Nucleus accumbens (tissue), 56 donors: ENCODE measurements at places on chromosomes 12 and 14.

DNA sequence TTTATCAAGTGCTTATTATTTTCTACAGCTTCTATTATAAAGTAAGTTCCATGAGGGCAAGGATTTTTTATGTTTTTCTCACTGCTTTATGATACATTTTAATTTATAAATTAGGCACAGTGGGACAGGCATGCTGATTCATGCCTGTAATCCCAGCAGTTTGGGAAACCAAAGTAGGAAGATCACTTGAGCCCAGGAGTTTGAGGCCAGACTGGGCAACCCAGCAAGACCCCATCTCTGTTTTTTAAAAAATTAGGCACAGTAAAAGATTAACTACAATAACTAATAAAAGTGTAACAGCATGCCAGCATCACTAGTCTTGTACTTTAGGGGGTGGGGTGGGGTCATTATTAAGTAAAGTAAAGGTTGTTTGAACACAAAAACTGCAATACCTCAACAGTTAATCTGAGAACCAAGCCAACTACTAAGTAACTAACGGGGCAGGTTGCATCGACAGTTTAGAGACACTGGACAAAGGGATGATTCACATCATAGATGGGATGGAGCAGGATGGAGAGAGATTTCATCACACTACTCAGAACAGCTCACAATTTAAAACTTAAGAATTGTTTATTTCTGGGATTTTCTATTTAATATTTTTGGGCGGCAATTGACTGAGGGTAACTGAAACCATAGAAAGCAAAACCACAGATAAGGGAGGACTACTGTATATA lies 119.5 kb downstream of the PLEKHA5 start:
- no peak for DNase-seq

DNA sequence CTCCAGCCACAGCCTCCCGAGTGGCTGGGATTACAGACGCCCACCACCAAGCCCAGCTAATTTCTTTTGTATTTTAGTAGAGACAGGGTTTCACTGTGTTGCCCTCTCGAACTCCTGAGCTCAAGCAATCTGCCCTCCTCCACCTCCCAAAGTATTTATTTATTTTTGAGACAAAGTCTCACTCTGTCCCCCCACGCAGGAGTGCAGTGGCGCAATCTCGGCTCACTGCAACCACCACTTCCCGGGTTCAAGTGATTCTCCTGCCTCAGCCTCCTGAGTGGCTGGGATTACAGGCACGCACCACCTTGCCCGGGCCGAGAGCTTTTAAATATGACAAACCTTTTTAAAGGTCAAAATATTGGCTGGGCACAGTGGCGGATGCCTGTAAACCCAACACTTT lies 14.6 kb downstream of the NUMB start:
- DNase-seq, result no peak

- DNase-seq, result no peak
Measured at GRCh38 chr12:7142809-7143465, 12.8 kb downstream of the CLSTN3 start.

DNA sequence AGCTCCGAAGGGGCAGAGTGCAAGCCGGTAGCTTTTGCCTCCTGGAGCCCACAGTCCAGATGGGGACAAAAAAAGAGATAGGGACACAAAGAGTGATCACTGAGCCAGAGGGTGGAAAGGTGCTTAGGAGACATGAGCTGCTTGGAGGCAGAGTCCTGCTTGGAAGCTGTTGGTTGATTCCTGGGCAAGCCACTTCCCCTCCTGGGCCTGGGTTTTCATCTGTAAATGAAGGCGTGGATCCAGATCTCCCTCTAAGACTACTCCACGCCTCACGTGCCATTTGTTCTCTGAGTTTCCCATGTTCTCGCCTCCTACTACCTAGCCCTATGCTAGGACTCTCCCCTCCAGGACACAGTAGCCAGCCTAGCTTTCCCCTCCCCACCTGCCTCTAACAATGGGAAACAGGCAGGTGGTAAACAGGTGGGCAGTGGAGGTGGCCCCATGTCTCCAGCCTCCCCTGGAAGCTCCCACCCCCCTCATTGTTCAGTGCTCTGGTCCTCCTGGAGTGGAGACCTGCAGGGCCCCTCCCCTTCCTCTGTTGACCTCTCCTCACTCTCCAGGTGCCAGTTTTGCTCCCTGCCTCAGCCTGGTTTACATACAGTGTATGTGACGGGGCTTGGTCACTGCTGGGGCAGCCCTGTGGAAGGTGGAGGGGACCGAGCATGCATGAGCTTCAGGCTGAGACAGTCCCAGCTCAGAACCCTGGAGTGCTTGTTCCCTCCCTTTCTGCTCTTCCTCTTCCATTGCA lies 3.8 kb downstream of the SERPINA3 start:
- DNase-seq, result no peak

DNA sequence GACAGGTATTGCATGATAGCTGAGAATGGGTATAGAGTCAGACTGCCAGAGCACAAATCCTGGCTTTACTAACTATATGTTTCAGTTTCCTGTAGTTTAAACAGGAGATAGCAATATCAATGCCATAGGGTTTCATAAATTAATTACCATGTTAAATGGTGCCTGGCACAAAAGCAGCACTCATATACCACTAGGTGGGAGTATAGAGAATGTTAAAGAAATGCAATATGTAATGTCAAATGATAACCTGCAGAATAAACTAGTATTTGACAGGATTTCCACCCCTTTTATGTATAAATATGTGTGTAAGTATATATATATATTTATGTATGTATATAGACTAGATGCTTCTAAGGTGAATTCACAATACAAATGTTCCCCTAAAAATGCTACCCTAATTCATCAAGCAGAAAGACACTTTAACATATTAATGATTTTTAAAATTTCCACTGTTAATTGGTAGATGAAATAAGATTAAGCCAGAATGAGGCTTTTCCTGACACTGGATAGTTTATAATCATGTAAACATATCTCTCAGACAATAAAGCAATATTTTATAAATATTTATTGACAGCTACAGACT lies 8.6 kb downstream of the WDR89 start:
- no peak for DNase-seq

GRCh38 chr14:21734457-21735074 lies 60.9 kb upstream of the OR4E1 start:
- no peak for DNase-seq

DNA sequence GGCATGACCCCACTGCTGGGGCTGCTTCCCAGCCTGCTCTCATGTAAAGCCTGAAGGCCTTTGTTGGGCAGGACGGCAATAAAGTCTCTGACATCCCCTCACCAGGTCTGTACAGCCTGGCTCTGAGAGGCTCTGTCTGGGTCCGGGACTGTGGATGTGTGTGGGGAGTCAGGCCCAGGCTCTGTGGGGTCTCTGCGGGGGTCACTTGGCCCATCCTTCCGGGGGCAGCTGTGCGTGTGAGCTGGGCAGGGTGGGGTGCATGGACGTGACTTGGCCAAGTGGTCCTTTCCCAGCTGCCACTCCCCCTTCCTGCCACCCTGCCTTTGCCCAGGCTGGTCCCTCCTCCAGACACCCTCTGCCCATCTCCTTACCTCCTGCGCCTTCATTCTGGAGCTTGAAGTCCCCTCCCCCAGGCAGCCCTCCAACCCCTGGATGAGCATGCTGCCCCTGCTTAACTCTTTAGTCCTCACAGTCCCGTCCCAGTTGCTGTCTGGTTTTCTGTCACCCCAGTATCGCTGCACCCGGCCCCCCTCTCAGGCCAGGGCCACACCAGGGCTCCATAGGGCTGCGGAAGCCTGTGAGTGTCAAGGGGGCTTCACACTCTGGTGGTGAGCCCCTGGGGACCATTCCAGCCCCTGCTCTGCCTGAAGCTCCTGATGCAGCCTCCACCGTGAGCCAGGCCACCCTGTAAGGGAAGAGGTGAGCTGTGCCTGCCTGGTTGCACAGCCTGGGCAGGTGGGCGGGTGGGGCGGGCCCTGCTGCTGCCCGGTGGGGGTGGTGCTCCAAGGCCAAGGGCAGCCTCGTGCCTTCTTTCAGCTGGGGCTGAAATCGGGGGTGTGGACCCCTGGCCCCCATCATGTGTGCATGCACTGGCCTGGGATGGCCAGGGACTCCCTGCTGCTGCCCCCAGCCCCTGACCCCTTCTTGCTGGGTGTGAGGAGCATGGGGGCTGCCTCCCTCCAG lies 25.5 kb upstream of the KIF26A start:
- no peak for DNase-seq

- no peak for DNase-seq
Measured at GRCh38 chr12:78156751-78157150, 326.1 kb downstream of the NAV3 start.

GRCh38 chr12:113804961-113805600 lies 161.0 kb downstream of the RBM19 start:
- no peak for DNase-seq

DNA sequence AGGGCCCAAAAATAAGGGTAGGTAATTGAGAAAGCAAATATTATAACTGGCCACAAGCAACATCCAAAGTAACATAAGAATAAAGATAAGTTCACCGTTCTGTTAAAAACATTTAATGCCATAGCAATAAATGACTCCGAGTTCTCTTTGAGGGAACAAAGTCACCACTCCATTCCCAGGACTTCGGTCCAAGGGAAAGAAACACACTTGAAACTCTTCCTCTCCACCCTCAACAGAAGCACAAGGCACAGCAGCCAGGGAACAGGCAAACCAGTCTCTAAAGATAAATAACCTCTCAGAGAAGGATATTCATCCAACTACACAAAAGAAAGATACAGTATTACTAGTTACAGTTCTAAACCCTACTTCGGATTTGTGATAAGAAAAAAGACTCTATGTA lies 2.5 kb downstream of the SETD3 start:
- DNase-seq, result no peak

DNA sequence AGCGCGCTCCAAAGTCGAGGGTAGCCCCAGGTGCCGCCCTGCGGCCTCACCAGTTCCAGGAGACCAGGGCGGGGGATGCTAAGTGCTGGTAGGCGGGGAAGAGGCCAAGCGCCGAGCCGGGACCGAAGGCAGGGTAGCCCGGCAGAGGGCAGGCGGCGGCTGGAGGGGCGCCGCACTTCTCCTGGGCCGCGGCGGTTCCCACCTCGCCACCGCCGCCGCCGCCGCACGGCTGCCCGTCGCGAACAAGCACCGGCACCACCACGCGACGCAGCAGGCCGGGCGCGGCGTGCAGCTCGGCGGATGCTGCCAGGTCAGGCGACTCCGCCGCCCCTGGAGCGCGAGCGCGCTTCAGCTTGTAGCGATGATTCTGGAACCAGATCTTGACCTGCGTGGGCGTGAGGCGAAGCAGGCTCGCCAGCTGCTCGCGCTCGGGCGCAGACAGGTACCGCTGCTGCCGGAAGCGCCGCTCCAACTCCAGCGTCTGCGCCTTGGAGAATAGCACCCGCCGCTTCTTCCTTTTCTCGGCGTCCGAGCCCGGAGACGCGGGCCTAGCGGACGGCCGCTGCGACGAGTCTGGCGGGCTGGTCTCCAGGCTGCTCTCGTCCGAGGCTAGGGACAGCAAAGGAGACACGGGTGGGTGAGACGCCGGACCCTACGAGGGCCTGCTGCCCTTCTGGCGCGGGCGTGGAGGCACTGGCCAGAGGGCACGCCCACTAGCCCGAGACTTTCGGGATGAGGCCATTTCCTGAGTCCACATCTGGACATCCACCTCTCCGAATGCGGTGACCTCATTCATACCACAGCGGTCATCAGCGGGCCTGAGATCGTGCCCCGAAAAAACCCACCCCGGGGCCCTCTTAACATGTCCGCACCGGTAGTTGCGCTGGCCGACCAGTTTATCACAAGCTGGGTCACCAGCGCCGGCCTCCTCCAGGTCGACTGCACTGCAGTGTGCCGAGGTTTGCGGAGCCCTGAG lies 1.3 kb downstream of the NKX2-8 start:
- no peak for DNase-seq

DNA sequence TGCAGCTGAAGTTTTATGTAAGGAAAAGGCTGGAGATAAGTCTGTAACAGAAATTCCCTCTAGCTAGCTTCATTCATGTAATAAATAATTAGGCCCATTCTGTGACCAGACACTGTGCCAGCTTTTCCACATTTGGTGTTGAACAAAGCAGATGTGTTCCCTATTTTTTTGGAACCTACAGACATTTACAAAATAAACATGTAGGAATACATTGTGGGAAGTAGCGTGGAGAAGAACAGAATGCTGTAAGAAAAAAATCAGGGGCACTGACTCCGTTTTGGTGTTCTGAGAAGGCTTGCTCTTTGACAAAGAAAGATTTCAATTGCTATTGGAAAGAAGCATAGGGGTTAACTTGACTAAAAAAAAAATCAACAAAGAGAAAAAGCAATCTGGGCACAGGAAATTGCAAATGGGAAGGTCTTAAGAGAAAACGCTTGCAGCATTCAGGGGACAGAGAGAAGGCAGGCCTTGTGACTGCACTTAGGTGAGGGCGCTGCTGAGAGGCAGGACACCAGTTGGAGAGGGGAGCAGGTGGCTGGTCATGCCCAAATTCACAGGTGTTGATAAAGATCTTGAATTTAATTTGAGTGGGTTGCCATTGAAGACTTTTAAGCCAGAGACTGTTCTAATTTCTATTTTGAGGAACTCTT lies 4.0 kb downstream of the FAR2 start:
- no peak for DNase-seq

DNA sequence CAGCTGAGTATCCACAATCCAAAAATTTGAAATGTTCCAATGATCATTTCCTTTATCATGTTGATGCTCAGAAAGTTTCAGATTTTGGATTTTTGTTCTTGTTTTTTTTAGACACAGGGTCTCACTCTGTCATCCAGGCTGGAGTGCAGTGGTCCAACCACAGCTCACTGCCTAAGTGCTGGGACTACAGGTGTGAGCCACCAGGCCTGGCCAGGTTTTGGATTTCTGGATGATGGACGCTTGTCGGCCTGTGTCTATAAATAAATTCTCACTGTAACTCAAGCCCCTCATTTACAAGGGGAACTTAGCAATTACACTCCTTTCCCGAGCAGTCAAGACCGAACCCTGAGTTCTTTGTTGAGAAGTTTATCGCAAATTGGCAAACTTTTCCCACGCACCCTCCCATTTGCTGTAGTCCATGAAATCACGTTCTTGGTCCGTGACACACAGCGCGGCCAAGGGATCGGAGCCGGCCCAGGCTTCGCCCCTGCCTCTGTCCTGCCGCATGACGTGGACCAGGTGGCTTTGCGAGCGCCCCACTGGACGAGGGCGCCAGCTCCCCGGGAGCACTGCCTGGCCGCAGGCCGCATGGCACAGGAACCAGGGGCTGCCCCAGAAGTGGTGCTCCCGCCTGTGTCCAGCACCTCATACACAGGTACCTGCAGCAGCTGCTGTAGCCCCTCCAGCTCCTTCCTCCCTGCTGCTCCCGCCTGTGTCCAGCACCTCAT lies 14.0 kb upstream of the ANKLE2 start:
- DNase-seq, result no peak

DNA sequence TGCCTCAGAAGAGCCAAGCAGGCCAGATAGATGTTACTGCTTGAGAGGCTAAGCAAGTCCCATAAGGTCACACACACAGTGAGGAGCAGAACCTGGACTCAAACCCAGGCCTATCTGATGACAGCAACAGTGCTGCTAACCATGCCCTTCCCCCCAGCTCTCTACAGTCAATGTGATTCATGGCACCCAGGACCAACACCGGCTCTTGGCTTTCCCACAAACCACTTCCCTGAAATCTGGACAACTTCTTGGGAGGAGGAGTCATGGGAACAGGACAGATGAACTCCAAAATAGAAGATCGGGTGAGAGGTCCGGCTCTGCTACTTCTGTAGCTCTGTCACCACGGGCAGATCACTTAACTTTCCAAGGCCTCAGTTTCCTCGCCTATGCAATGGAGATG lies 716 bp upstream of the PTGDR start:
- DNase-seq, result no peak

- DNase-seq, result no peak
Measured at GRCh38 chr14:28496364-28496763, 270.2 kb upstream of the FOXG1 start.
